ENCODE measurements at places on chromosomes 6 and 20.

GRCh38 chr6:4794140-4794707 lies 18.0 kb downstream of the CDYL start:
- DNase-seq, result no peak

GRCh38 chr20:15976047-15976736 lies 597.1 kb downstream of the KIF16B start:
- DNase-seq, result no peak

DNA sequence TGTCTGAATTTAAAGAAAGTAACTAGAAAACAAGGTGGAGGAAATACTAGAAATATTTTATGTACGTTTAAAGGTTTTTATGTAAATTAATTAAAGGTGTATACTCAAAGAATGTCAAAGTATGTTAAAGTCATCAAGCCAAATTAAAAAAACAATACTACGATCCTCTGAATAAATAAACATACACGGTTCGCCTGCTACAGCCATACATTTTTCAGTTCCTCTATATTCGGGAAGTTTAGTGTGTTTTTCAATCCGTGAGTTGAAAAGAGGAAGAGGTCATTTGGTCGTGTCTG lies 626 bp downstream of the STX7 start:
- no peak for DNase-seq

DNA sequence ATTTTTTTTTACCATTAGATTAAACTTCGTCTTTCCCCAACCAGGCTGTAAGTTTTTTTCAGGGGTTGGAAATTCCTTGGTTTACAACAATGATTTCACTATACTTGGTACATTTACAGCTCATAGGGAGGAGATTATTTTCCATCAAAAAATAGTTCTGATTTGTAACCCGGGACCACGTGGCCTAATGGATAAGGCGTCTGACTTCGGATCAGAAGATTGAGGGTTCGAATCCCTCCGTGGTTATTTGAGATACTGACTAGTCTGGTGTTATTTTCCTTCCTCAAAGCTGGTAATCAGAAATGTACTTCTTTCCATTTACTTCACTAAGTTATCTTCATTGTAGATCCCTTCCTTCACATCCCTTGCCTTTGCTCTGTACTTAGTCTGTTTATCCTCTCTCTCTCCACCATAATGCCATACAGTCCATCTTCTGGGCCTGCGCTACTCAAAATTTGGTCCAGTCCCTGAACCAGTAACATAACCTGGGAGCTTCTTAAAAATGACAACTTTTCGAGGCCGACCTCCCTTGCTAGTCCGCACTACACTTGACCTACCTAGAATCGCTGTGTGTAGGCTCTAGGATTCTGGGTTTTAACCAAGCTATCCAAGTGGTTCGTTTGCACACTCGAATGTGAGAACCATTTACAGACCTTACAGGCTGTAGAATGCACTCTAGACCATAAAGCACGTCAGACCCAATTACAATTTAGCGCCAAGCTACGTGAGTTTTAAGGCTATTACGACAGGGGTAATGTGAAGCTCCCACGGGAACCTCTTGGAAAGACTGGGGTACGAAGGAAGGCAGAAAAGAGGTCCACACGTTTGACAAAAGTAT lies 42.1 kb upstream of the BTN3A2 start:
- peak; percentile 89 for DNase-seq

GRCh38 chr6:99246602-99247001 lies 102.9 kb downstream of the FAXC start:
- DNase-seq, result no peak

DNA sequence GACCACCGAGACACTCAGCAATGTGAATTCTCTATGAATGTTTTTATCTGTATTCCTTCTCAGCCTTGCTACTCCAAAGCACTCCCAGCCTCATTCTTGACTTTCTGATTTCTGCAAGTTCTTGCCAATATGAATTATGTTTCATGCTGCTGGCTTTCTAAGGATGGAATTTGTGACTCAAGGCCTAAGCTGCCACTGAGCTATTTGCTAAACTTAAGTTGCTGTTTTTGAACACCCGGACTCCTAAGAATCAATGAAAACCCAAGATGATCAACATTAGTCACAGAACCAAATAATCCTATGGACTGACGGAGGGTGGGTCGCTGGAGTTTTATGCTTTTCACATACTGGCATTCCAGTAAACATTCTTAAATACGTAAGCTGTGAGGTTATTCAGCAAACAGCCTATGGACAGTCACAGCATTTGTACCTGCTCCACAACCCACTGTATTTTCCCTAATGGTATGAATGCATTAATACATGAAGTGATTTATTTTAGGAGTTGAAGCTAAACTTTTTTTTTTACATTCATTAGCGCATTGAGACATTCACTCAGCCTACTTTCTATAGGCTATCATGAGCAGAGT lies 8.2 kb upstream of the PXDC1 start:
- DNase-seq, result no peak

- no peak for DNase-seq
These were observed 73.8 kb downstream of the EDN3 start for GRCh38 chr20:59374261-59374660.

DNA sequence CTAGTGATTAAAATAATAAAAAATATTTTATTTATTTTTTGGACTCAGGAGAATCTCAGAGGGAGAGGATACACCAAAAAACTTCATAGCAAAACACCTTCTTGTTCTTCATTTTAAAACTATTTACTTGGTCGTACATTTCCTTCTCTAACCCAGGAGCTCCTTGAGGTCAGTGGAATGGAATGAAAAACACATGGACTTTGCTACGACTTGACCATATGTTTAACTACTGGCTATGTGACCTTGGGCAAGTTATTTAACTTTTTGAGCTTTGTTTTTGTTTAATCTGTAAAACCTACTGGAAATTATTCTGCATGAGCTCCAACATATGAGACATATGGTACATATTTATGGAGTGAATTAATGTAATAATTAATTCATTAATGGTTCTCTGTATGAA lies 1005.5 kb upstream of the CITED2 start:
- no peak for DNase-seq

GRCh38 chr20:42368910-42369309 lies 750.7 kb upstream of the CHD6 start:
- no peak for DNase-seq

DNA sequence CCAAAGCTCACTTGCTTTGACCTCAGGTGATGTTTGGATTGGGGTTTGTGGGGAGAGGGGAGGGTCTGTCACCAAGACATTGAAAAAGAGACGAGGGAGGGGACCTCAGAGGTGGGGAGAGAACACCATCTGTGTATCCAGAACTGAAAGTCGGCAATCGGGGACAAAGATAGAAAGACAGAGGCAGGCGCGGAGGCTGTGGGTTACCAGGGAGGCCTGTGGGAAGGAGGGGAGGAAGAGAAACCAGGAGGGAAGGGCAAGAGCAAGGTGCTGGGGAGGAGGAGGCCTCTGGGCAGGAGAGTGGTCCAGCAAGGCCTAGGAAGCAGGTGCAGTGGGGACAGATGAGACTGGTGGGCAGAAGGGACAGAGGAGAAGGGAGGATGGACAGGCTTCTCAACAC lies 211.2 kb downstream of the CDC5L start:
- no peak for DNase-seq

DNA sequence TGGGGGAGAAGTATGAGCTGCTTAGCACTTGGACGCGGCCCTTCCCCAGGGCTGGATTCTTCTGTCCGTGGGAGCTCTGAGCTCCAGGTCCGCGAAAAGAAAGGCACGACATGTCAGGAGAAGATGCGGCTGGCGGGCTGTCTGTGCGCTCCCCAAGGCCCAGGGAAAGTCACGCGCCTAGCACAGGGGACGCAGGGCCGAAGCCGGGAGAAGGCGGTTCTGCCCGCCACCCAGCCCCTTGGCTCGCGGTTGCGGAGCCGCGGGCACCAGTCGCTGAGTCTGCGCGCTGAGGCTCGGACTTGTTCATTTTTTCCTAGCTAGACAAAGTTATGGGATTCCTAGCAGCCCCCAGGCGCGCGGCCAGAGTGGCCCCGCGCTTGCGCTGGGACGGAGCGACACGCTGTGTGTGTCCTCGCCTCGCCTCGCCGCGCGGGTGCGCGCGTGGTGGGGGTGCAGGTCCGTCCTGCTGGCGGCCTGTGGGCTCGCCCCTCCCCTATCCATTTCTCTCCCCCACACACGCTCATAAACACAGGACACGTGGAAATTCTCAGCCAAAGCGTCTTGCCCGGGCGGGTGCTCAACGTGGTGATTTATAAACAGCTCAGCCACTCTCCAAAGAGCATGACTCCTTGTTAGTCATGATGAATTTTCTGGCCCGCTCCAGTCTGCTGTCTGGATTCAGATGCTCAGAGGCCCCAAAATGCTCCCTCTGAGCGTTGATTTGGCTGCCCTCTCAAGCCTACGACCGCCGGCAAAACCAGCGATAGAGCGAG lies 1.9 kb upstream of the POU3F2 start:
- DNase-seq, result no peak

GRCh38 chr6:38567436-38567835 lies 72.3 kb downstream of the BTBD9 start:
- no peak for DNase-seq

GRCh38 chr6:88983532-88983931 lies 20.1 kb upstream of the RNGTT start:
- peak; percentile 38 for DNase-seq

- DNase-seq, result no peak
These were observed 71.2 kb downstream of the FYN start for GRCh38 chr6:111802015-111802414.

- DNase-seq, result no peak
These were observed 4.3 kb downstream of the BPIFB4 start for GRCh38 chr20:33083544-33084340.

DNA sequence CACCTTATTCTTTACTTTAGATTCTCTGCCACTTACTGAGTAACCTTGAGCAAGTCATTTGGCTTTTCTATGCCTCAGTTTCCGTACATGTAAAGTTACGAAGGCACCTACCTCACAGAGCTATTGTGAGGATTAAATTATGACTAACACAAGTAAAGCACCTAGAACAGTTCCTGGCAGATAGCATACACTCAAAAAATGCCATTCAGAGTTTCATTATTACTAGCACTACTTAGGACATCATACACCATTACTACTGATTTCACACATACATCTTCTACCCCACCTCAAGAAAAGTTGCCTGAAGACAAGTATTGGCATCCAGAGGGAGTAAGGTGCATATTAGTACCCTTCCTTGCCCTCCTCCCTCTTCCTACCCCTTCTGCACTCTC lies 107.8 kb downstream of the OGFRL1 start:
- no peak for DNase-seq

GRCh38 chr20:46624946-46625345 lies 26.3 kb downstream of the SLC13A3 start:
- DNase-seq, result peak; percentile 24
